Activated T-cell treated with anti-CD3 and anti-CD28 coated beads, Interleukin-2, amount 50 U/mL, for 4 hours (primary cell): ENCODE measurements at places on chromosomes 11 and 22. TPM values are rescaled to one million over a fixed set of nuclear protein-coding genes. Genes with fewer than 3 reads are reported as not detected.

The MMP12 gene
- not detected for total RNA-seq

The TRIM48 gene
- not detected for total RNA-seq

The KDM4D gene
- total RNA-seq: 0.90 TPM

The C11orf42 gene
- not detected for total RNA-seq

The KCNE3 gene
- not detected for total RNA-seq
